ENCODE measurements at places on chromosomes 13 and 19. TPM values are rescaled to one million over a fixed set of nuclear protein-coding genes. Genes with fewer than 3 reads are reported as not detected.

DNA sequence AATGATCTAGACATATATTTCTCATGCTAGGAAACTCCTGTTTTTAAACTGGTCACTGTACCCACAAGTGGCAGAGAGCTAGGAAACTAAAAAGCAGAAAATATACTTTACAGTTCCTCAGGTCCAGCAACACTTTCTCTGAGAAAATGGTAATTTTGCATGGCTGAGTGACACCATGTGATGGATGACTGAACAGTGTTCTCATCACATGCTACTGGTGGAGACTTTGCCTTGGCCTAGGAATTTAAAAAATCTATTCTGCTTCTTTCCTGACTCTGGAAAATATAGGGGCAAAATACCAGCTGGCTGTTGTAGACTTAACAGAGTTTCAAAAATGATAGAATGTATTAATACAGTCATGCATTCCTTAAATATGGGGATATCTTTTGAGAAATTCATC is 50.0 kb downstream of the LATS2 start:
- DNase-seq, result no peak

DNA sequence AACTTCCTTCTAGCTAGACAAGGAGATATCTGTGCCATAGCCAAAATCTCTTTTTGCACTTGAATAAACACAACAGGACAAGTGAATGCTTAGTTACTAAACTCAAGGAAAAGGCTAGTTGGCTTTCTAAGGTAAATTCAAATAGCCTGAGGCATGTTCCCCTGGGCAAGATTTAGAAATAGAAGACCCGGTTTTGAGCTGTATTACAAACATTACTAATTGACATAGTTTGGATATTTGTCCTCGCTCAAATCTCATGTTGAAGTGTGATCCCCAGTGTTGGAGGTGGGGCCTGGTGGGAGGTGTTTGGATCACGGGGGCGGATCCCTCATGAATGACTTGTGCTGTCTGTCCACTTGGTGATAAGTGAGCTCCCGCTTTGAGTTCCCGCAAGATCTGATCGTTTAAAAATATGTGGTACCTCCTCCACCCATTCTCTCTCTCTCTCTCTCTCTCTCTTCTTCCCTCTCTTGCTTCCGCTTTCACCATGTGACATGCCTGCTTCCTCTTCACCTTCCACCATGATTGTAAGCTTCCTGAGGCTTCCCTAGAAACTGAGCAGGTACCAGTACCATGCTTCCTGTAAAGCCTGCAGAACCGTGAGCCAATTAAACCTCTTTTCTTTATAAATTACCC is 3.9 kb upstream of the KBTBD6 start:
- DNase-seq, result no peak

DNA sequence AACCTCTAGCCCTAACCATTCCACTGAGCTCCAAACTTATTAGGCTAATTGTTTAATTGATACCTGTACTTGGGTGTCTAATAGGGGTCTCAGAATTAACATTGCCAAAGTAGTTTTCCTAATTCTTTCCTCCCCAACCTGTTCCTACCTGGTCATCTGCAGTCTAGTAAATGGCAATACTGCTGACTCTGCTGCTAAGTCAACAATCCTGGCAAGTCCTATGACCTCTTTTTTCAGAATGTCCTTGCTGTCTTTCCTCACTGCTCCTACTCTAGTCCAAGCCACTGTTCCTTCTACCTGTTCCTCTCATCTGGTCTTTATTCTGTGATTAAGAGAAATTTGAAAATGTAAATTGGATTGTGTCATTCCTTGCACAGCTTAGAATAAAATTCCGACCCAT is 143.9 kb downstream of the MTUS2 start:
- DNase-seq, result no peak

DNA sequence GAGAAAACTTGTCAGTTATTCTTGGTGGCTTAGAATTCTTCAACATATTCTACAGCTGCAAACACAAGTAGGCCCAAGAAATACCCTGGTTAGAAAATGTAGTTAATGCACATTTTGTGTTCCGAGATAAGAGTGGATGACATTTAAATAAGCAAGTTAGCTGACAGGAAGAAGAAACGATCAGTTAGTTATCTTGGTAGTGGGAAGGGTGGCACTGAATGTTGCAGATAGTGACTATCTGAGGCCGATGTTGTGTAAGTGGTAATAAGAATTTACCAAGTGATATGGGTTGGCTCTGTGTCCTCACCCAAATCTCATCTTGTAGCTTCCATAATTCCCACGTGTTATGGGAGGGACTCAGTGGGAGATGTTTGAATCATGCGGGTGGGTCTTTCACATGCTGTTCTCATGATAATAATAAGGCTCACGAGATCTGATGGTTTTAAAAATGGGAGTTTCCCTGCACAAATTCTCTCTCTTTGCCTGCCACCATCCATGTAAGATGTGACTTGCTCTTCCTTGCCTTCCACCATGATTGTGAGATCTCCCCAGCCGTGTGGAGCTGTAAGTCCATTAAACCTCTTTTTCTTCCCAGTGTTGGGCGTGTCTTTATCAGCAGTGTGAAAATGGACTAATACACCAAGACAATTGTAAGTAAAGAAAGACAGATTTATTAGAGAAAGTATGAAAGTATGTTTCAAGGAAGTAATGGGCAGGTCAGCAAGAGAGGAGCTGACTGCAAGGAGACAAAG is 10.9 kb upstream of the AKAP11 start:
- no peak for DNase-seq

DNA sequence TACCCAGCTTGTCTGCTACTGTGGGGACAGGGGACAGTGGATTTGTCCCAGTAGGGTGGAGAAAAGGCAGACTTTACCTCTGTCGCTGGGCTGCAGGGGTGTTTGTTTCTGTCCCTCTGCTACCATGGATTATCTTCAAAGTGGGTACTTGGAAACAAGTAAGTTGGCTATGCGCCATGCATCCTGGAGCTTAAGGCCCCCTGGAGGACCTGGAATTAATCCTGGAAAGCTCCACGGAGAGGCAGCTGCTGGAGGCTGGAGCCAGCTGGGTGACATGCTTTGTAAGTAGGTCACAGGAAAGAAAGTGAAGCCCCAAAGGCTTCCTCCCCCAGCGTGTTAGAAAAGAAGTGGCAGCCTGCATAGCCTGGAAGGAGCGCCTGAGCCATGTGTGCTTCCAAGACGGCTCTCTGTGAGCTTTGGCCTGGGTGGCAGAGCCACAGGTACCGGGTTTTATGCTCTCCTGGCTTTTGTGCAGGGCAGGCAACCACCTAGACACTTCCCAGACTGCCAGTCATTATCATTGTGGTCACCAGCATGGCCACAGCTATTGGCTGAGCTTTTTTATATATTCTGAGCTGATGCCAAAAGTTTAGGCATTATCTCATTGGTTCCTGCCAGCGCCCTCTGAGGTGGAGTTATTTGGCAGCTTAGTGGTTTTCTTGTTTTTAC is 9.5 kb downstream of the B3GLCT start:
- no peak for DNase-seq

DLEU7 gene
- polyA plus RNA-seq, result not detected

CD209 gene
- polyA plus RNA-seq, result not detected

- no peak for DNase-seq
Observed at GRCh38 chr19:54551293-54551692, 22.3 kb upstream of the LILRA2 start.

DNA sequence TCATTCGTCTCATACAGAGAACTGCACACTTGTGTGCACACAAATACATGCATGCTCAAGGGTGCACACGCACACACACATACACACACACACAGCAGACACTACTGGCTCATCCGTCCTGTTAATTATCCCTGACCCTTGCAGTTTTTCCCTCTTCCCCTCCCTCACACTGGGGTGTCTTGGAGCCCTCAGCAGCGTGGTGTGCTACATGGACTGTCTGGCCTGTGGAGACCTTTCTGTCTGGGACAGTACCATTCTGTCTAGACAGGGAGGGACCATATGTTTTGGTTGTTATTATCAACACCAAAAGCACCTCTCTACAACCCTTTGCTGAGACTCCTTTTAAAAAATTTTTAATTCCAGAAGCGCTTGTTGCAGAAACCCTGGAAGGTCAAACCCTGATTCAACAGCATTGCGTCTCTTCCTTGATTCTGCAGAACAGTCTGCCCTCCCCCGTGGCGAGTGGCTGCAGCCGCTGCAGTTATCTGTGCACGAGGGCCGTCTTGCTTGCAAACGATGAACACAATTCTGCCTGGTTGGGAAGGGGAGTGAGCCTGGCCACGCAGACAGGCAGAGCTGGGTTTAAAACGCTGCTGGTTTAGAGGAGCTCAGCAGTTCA is 374.0 kb downstream of the IRS2 start:
- no peak for DNase-seq

- no peak for DNase-seq
Observed at GRCh38 chr13:110280985-110281688, 25.8 kb downstream of the COL4A1 start.

DNA sequence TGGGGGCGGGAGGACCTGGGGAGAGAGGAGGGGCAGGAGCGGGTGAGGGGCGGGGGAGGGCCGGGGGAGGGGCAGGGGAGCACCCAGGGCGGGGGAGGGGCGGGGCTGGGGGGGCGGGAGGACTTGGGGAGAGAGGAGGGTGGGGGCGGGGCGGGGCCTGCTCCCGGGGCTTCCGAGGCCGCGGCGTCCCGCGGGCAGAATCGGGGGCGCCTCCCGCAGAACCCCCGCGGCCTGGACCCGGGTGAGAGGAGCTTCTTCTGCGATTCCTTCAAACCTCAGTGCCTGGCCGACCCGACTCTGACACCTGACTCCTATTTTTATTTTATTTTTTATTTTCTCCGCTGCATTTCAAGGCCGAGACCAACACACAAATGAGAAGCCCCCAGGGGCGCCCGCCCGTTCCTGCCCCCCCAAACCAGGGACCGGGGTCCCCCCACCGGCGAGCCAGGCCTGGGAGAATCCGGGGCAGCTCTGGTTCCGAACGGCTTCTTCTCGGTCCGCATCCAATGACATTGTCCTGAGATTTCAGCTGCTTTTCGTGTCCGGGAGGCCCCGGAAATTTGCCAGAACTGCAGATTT is 470 bp upstream of the GRTP1 start:
- no peak for DNase-seq

EBI3 gene
- not detected for polyA plus RNA-seq

DNA sequence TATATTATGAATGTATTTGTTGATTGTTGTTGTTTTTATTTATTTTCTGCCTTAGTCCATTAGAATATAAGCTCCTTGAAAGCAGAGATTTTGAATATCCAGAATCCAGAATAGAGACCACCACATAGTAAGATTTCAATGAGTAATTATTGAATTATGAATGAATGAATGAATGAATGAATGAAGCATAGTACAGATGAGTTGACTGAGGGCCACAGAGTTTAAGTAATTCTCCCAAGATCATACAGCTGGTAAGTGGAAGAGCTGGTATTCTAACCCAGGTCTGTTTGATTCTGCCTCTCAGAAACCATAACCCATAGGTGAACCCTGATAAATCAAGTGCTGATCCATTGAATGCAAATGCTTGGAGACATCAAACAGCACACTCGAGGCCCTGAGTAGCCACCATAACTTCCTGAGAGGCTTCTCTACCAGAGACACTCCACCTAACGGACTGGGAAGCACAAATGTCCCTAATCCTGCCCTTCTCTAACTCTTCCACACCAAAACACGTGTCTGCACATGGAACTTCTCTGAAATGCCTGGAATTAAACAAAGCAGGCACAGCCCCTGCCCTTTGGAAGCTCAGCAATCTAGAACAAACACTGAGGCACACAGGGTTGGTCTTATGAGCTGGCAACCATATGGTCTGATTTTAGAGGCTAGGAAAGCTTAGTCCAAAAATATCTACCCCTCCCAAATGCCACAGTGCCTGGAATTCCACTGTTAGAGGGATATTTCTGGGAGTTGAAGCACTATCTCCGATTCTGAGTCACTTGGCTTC is 190.1 kb downstream of the FOXO1 start:
- no peak for DNase-seq

DNA sequence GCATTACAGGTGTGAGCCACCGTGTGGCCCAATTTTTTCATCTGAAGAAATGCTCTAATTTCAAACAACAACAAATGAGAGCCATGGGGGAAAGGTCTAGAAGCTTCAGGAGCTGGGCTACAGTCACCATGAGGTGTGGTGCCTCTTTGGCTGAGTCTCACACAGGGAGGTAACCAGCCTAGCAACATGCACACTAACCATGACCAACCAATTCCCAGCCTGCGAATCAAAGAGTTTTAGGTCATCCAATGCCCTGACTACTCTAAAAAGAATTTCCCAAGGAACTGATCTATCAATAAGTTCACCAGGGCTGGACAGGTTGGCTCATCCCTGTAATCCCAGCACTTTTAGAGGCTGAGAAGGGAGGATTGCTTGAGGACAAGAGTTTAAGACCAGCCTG is 29.9 kb downstream of the PBX4 start:
- DNase-seq, result no peak

GRCh38 chr19:17213334-17213733 is 1.8 kb upstream of the USE1 start:
- DNase-seq, result no peak

DNA sequence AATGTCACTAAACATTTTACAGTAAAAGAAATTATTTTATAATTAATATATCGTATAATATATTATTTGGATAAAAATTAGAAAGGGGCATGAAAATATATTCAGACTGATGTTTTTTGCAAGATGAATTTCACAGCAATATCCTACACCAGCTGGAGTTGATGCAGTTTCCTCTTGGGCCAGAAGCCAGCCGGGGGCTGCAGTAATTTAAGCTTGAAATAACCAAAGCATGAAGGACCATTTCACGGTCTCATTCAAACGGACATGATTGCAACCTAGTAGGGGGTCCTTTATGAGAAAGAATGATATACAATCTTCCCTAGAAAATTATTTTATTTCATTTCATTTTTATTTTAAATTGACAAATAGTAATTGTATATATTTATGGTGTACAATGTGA is 797.2 kb upstream of the PCDH9 start:
- no peak for DNase-seq

- no peak for DNase-seq
Observed at GRCh38 chr13:42607546-42607945, 33.6 kb downstream of the TNFSF11 start.

GRCh38 chr13:25292301-25292700 is 5.0 kb upstream of the MTMR6 start:
- no peak for DNase-seq

GRCh38 chr13:33340631-33341030 is 55.1 kb upstream of the STARD13 start:
- DNase-seq, result no peak

ZIK1 gene
- 8.7 TPM for polyA plus RNA-seq

GRCh38 chr19:7612282-7613274 is 16.8 kb downstream of the XAB2 start:
- DNase-seq, result no peak

DNA sequence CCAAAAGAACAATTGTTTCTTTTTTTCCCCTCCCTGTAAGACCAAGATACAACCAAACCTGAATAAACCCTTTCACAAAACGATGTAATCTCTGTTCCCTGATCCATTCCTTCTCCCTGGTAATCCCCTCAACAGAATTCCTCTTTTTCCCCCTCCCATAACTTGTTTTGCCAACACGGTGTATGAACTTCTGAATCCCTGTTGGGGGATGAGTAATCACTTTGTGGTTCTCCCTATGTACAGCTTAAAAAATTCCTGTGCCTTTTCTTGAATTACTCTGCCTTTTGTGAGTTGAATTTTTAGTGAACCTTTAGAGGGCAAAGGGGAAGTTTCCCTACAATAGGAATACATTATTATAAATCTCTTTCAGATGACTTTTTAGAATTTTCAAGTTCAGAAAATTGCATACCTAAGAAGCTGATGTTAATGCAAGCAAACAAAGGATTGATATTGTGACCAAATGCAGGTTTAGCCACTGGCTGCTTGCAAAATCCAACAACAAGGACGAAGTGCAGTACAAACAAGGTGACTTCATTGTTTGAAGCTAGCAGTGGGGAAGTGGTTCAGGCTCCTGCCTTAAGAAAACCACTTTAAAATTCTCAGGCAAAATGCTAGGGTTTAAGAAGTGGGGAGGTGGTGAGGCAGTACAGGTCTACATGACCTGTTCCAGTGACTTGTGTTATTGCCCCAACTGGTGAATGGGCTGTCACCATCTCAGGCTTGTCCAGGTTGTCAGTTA is 15.0 kb upstream of the EPSTI1 start:
- no peak for DNase-seq
